Lower leg skin (tissue), 4 donors: ENCODE measurements at places on chromosomes 5 and 9.

DNA sequence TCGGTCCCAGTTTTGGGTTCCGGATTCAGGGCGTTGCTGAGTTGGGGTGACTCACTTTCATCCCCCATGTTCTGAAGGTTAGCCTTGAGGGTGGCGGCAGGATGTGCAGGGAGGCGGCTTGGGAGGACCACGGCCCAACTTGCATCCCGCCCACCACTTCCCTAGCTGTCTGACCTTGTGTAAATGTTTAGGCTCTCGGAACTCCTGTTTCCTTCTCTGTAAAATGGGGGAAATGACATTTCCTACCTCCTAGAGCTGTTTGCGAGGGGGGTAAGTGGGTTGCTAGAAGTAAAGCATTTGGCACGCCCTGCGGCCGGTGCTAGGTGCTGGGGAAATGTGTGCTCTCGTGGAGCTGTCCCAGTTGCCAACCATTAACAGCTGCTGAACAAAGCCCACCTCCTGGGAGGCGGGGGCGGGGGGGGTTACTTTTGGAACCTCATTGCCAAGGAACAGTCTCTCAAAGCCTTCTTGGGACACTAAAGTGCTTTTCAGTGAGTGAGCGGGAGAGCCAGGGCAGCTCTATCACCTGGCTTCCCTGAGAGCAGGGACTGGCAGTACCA, 27.5 kb downstream of the PTGES2 start:
- no peak for DNase-seq

GRCh38 chr5:38237681-38238080, 20.7 kb upstream of the EGFLAM start:
- DNase-seq, result no peak

- DNase-seq, result no peak
Measured at GRCh38 chr9:75000835-75001234, 27.3 kb downstream of the CARNMT1 start.

DNA sequence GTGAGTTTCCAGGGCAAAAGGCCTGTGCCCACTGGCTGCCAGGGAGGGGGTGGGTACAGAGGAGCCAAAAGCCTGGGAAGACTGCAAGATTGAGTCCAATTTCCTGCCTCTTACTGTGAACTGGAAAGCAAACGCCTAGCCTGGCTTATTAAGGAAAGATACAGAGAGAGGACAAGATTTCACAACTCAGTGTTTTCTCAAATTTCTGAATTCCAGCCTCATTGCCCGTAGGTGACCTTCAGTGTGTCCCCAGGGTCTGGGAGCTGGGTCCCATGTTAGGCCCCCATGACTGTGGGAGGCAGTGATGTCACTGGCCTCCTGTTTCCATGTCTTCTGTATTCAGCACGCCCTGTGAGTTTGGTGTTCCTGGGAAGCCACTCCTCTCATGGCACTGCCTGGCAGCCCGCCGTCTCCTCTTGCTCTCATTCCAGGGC, 60.6 kb upstream of the PTPN3 start:
- no peak for DNase-seq

DNA sequence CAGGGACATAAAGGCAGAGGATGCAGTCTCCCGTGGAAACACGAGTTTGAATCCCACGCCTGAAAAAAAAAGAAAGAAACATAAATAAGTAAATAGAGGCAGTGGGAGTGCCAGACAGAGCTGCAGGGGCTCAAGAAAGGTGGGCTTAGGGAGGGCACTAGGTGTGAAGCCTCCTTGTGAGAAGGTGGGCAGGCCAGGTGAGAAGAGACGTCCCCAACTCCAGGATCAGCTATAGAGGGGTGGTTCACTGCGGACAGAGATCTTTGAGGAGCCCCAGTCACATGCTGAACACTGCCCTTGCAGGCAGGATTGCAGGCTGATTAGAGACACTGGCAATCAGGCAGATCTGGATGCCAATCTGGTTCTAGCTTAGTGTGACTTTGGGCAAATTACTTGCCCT, 172.1 kb downstream of the RGS3 start:
- no peak for DNase-seq

DNA sequence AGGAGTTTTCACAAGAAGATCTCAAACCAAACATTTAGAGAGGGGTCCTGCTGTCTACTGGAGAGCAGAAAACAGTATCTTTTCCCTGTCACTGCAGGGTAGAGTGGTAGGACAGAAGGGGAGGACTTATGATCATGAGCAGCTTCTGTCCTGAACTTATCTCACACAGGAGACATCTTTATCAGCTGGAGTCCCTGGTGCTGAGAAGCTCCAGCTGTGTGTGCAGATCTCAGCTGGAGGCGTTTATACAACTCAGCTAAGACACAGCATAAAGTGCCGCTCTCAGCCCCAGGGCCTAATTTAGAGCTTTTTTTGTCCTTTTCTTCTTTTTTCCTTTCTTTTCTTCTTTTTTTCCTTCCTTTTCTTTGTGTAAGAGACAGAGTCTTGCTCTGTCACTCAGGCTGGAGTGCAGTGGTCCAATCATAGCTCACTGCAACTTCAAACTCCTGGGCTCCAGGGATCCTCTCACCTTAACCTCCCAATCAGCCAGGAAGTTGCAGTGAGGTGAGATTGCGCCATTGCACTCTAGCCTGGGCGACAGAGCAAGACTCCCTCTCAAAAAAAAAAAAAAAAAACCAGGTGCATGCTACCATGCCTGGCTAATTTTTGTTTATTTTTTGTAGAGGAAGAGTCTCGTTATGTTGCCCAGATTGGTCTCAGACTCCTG, 31.9 kb downstream of the CCDC125 start:
- DNase-seq, result no peak

- no peak for DNase-seq
Measured at GRCh38 chr5:133957591-133957990, 10.8 kb downstream of the C5orf15 start.

DNA sequence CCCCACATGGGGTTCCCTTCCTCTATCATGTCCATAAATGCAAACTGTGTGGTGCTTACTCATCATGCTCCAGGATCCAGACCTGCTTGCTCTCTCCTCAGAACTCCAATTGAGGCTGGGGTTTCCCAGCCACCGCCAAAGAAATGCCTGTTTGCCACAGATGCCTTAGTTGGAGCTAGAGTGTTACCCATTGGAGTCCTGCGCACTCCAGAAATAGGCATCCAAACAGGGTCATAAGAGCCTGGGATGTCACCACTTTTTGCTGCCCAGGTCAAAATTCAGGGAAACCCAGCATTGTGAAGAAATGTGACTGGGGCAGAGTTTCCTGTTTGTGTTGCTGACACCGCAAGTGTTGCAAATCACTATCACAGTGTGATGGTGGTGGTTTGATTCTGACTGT, 60.7 kb upstream of the SPDL1 start:
- no peak for DNase-seq

DNA sequence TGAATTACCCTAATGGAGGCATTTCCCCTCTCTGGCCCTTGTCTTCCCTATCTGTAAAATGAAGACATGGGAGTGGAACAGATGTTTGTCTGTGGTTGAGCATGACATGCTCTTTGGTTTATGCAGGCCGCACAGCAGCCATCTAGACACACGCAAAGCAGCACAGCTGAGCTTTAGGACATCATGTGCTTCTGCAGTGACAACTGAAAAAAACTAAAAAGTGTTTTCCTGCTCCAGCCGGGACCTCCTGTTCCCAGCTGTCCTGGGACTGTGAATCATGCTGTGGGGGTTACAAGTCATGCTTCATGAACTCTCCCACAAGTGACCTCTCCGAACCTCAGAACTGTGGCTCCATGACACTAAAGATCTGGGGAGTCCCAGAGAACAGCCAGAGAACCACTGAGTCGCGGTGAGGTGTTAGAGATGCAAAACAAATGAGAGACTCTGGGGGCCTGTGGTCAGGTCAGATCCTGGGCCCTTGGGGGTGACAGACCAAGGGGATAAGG, 1.7 kb downstream of the SMIM3 start:
- DNase-seq, result no peak

DNA sequence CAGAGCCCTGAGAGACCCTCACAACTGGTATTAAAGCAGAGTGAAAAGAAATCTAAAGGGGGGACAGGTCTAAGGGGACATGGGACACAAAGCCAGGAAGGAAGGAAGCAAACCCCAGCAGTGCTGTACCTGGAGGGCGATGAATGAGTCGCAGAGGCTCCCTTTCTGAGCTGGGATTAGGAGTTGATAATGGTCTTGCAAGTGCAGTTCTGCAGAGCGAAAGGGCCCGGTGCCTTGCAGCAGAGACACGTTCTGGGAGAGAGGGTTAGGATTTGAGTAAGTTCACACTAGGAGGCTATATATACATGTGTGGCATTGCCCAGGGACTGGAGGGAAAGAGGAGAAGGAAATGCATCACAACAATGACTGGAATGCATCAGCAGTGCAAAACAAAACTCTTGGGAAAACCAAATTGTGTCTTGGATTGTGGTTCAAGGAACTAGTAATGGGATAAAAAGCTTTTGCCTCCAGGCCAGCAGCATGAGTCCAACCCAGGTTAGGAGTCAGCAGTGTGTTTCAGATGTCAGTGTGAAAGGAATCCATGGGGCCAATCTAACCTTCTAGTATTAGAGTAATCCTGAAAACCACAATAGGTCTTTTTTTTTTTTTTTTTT, 38.8 kb upstream of the LIFR start:
- no peak for DNase-seq
